ENCODE measurements at places on chromosomes 3 and 15.

DNA sequence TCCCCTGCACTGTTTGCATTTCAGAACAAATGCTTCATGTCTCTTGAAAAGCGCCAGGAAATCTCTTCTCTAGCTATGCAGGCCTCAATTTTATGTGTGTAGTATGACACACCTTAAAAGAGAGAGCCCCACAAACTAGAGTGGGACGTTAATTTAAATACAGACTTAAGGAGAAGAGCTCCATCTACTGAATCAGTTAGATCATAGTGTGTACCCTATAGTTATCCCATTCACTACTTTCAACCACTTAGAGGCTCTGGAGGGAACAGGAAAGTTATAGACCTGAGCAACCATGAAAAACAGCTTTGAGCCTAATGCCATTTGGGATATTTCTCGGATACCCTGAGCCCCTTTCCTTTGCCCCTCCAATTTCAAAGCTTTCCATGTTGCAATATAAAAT is 153.7 kb downstream of the TIGIT start:
- DNase-seq: no peak

GRCh38 chr3:112786002-112786590 is 60.6 kb downstream of the CD200R1L start:
- DNase-seq: no peak

DNA sequence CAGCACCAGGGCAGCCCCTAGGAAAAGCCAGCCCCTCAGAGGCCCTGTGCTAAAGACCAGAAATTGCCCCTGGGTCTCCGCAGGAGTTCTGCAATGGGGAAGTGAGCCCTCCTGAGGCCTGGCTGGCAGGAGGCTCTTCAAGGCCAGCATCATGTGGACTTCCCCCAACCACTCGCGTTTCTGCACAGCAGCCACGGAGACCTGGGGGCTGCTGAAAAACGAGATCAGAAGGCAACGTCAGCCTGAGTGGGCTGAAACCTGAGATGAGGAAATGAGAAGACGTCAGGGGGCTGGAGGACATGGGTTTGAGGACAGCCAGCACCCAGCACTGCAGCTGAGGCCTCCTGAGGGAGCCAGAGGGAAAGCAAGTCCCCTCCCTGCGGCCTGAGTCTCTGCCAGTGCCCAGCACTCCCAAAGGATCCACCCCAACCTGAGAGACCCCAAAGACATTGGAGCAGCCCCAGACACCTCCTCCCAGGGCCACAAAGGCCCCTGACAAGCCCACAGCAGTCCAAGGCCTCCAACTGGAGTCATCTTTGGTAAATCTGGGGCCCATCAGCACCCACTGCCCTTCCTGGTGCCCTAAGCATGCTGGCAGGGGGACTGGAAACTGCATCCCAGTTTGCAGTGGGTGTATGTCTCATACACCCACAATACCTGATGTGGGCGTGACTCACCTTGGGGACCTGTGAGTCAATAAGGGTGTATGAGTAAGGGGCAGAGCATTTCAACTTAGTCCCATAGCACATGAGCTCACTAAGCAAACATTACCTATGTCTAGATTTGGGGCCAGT is 29.2 kb upstream of the CYP11A1 start:
- no peak for DNase-seq

GRCh38 chr3:121477589-121477988 is 68.2 kb downstream of the POLQ start:
- DNase-seq: no peak

GRCh38 chr3:23019596-23020300 is 183.4 kb upstream of the UBE2E2 start:
- DNase-seq: no peak

Data from cortex of kidney (tissue), 1 donor.